Ecto neural progenitor cell (in vitro differentiated cells): ENCODE measurements at places on chromosomes 7 and 10.

DNA sequence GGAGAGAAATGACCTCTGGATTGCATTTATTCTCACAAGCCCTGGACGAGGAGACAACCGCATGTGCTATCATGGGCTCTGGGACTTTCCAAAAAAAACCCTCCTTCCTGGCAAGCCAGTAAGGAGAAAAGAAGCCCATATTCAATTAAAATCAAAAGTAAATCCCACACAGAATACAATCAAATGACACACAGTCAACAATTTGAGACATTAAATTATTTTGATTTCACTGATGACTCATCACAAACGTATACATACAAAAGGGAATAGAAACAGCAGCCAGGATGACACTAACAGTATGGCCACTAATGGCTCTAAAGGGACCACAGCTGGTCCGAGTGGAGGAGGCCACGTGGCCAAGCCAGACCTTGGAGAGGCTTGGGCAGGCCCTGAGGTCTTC lies 24.9 kb downstream of the LRRC20 start:
- DNase-seq: no peak

- DNase-seq: no peak
Observed at GRCh38 chr10:22518167-22518724, 172.9 kb downstream of the SPAG6 start.

- DNase-seq: no peak
Observed at GRCh38 chr7:156554488-156554887, 86.1 kb upstream of the RNF32 start.

DNA sequence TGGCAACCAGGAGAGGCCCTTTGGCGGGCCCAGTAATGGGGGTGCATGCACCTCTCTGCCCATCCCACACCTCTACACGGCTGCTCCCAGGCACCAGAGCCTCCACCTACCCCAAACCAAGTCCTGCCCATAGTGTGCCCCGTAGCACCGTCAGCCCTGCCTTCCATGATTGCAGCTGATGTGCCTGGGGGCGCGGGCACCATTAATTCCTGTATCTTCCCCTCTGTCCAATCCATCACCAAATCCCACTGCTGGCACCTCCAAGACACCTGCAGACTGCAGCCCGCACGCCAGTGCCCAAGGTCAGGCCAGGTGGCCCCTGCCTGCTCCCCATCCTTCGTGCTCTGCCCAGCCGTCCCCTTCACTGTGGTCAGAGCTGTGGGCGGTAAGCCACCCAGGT lies 533.0 kb downstream of the PTPRN2 start:
- no peak for DNase-seq

DNA sequence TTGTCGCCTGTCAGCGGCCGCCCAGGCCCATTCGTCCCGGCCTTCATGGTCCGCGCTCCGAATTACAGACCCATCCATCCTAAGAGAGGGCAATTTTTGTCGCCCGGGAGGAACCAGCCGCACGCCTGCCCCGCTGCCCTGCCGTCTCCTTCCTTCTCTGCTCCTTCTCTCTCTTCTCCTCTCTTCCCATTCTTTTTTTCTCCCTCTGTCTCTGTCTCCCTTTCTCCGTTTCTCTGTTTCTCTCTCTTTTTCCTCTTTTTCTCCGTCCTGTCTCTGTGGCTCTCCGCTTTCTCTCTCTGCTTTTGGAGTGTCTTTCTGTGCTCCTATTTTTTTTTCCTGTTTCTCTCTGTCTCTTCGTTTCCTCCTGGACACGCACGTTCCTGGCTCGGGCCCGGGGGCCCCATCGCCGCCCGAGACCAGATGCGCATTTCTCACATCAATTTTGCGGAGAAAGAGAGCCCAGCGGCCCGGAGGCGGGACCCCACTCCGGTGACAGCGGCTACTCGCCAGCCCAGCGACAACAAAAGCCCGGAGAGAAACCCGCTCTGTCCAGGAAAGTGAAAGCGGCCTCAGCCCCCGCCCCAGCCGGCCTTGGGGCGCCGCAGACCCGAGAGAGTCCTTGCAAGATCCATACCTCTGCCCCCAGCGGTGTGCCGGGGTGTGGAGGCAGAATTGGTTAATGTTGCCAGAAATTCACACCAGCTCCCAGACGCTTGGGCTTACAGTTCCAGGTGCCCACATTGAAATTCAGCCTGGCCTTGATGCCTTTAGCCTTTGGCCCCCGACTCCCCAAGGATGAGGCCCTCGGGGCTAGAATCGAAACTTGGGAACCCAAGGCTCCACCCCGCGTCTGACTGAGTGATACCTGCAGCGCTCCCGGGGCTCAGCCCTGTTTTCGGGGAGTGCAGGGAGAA lies 4.1 kb downstream of the LBX1 start:
- DNase-seq: peak; percentile 72
